ENCODE measurements at places on chromosomes 11 and 22. TPM values are rescaled to one million over a fixed set of nuclear protein-coding genes. Genes with fewer than 3 reads are reported as not detected.

The POTEH gene
- total RNA-seq: not detected

The UPK3A gene
- not detected for total RNA-seq

The MYEOV gene
- total RNA-seq: not detected

The MRGPRD gene
- total RNA-seq: not detected

The ARAP1 gene
- total RNA-seq: 121 TPM

The SUSD2 gene
- 50.7 TPM for total RNA-seq

The ISX gene
- total RNA-seq: not detected

The CLTCL1 gene
- total RNA-seq: 2.9 TPM

The KREMEN1 gene
- total RNA-seq: 9.4 TPM

The OR52R1 gene
- not detected for total RNA-seq

The TNNT3 gene
- total RNA-seq: 2.9 TPM

The ENTHD1 gene
- not detected for total RNA-seq

The VSIG2 gene
- not detected for total RNA-seq

The TENM4 gene
- total RNA-seq: 4.2 TPM

The PDGFB gene
- total RNA-seq: 4.2 TPM

The SH3BP1 gene
- total RNA-seq: 14.5 TPM

The GAB4 gene
- total RNA-seq: not detected

The BDNF gene
- 0.64 TPM for total RNA-seq

The CCDC15 gene
- total RNA-seq: 0.64 TPM

The TBX1 gene
- total RNA-seq: not detected

The POU2AF1 gene
- total RNA-seq: not detected

The MUC2 gene
- total RNA-seq: not detected

The PARVG gene
- not detected for total RNA-seq

The HOATZ gene
- total RNA-seq: not detected

The ARHGAP8 gene
- total RNA-seq: not detected

The SHANK2 gene
- 0.29 TPM for total RNA-seq

The ZNF215 gene
- 0.98 TPM for total RNA-seq

The DGCR8 gene
- total RNA-seq: 16.5 TPM

The SCARF2 gene
- 66.8 TPM for total RNA-seq

The DEUP1 gene
- total RNA-seq: not detected

The DEFB131B gene
- not detected for total RNA-seq

The CRACR2B gene
- 1.1 TPM for total RNA-seq

The CSNK2A3 gene
- total RNA-seq: 0.49 TPM

The PAMR1 gene
- 223 TPM for total RNA-seq

The MUC5AC gene
- total RNA-seq: not detected

The HTR3A gene
- not detected for total RNA-seq

The SLC15A3 gene
- total RNA-seq: 17.3 TPM

The E2F8 gene
- total RNA-seq: 0.05 TPM

The SCO2 gene
- 4.2 TPM for total RNA-seq

The CST6 gene
- 0.20 TPM for total RNA-seq

The SEC14L2 gene
- total RNA-seq: 30.1 TPM

The ADAMTS15 gene
- 28.5 TPM for total RNA-seq

The CARD18 gene
- not detected for total RNA-seq

The OR8A1 gene
- total RNA-seq: not detected

The CRYBB3 gene
- not detected for total RNA-seq

The RFPL2 gene
- not detected for total RNA-seq

The FGF19 gene
- total RNA-seq: not detected

The NADSYN1 gene
- 34.5 TPM for total RNA-seq

The MTMR3 gene
- 26.7 TPM for total RNA-seq

The ARHGAP42 gene
- total RNA-seq: 5.9 TPM

The PTGDR2 gene
- not detected for total RNA-seq

The OR52I1 gene
- total RNA-seq: not detected

The GLB1L2 gene
- total RNA-seq: 1.7 TPM
